ENCODE measurements at places on chromosomes 5 and 9. TPM values are rescaled to one million over a fixed set of nuclear protein-coding genes. Genes with fewer than 3 reads are reported as not detected.

DNA sequence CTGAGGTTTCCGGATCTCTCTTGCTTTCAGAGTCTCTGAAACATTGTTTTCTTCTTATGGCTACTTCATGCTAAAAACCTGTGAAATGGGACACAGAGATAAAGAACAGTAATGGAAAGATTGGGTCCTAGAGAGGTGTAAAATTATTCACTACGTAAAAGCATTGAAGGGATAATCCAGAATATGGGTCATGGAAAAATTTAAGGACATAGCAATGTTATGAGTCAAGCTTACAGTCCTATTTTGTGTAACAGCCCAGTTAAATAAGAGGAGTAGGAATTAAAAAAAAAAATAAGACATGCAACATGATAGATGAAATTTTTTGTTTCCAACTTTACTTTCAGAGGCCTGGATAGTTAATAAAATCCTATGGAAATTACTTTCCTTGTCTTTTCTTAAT, 61.9 kb upstream of the ELL2 start:
- DNase-seq, result no peak

DNA sequence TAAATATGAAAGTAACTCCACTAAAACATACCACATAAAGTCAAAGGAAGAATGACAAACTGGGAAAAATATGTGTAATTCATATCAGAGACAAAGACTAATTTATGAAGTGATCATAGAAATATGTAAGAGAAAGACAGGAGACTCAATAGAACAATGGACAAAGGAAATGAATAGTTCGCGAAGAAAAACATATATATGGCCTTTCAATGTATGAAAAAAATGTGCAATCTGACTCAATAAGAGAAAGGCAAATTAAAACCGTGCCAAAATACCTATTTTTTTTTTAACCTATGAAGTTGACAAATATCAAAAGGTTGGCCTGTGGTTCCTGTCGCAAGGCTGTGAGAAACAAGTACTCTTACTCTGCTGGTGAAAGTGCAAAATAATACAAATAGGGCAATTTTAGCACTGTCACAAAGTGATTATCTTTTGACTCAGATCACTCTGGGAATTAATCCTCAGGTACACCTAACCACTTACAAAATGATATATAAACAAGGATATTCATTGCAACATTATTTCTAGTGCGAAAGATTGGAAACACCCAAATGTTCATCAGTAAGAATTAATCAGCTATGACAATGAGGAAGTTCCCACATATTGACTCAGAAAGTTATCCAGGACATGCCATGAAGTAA, 3.7 kb downstream of the C9 start:
- no peak for DNase-seq

DNA sequence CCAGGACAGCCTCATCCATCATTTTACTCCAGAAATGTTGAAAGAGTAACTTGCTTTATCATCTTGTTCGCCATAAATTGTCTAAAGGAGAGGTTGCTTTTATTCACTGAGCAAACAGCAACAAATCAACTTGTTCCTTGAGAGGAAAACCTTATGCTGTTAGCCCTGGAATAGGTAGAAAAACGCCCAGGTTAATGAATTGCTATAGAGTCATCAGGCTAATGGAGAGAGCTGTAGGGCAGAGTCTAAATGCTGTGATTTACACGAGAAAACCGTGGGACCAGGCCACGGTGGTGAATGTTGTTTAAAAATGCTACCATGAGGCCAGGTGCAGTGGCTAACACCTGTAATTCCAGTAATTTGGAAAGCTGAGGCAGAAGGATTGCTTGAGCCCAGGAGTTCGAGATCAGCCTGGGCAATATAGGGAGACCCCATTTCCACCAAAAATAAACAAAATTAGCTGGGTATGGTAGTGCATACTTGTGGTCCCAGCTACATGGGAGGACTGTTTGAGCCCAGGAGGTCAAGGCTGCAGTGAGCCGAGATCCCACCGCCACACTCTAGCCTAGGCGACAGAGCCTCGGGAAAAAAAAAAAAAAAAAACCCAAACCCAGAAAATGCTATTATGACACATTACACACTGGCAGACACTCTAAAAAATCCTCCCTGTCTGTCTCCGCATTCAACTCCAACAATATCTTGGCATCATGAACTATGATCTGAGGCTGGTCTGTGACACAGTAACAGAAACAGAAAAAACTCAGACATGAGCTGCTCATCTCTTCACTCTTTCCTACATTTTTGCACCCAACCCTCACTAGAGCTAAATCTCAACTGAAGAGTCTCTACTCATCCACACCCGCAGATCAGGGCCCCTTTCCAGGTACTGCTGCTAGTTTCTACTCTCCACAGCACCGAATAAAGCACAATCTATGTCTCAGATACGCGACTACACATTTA, 118.6 kb upstream of the RETREG1 start:
- no peak for DNase-seq

DNA sequence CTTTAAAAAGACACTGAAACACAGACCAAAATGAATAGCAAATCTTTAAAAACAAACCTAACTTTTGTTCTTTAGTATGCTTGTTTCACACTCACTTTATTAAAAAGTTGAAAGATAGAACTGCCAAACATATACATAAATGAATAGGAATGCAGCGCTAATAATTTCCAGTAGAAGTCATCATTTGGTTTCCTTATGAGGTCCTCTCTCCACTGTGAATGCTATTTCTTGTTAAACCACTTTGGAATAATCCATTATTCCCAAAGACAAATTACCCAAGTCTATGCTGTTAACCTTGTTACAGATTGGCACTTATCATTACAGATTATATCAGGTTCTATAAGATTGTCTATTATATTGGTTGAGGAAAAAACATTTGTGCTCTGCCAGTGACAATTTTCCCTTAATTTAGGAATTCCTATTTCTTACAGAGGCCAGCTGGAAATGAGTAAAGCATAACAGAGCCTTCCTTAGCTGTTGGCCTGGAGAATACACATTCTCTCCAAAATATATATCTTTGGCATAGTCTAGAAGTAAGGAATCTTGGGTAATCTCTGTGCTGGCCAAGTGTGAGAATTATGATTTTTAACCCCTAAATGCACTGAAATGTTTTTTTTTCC, 29.3 kb upstream of the MINAR2 start:
- peak; percentile 62 for DNase-seq

GRCh38 chr9:123718188-123718587, 211.7 kb downstream of the DENND1A start:
- DNase-seq, result no peak

DNA sequence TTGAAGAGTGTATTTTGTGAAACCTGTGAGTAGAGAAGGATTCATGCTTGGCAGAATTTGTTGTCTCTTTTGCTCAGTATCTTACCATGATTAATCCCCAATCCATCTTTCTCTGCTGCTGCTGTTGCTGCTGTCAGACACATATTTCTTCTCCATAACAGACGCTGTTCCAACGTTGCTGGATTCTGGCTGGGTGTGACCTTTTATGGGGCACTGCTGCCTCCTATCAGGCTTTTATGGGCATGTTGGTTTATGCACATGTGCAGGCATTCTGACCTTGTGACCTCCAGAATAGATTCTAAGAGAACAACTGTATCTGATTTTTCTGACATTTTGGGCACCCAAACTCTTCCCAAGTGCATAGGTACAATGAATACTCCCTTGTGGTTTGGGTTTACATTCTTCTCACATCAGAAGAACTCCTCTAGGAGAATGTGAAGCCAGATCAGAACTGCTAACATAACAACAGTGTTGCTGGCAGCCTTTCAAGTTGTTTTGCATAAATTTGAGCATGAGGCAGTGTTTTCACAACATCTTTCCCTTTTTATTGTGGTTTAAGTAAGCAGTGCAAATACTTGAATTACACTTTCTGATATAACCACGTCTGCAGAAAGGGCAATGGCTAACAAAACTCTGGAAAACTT, 9.2 kb upstream of the ISL1 start:
- peak; percentile 57 for DNase-seq

DNA sequence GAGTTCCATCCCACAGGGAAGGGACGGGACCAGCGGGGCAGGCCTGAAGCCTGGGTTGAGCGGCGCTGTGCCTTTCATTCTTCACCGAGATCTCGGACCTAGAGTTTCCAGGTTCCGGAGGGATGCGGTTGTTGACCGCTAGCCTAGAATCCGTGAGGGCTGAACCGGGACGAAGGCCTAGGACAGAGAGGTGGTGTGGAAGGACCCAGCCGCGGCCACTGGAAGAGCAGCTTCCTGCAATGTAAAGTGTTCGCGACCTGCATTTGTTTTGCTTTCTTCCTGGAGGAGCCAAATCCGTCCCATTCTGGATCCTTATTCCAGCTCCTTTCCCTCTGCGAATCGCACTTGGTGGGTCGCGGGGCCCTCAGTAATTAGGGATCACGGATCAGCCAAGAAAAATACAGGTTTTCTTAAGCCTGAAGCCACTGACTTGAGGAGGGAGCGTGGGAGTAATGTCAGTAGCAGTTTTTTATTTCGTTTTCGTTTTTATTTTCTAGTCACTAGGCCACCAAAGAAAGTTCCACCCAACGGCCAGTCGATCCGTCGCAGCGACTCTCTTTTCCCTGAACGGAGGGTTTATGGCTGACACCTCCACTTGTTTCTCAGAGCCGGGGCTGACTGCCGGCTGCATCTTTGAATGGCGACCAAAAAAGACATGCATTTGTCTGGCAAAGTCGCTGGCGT, 48.6 kb downstream of the ANXA2R start:
- DNase-seq, result no peak

GRCh38 chr9:33256236-33256635, 8.3 kb downstream of the BAG1 start:
- no peak for DNase-seq

- DNase-seq, result no peak
Observed at GRCh38 chr9:84697509-84698114, 28.1 kb downstream of the NTRK2 start.

DNA sequence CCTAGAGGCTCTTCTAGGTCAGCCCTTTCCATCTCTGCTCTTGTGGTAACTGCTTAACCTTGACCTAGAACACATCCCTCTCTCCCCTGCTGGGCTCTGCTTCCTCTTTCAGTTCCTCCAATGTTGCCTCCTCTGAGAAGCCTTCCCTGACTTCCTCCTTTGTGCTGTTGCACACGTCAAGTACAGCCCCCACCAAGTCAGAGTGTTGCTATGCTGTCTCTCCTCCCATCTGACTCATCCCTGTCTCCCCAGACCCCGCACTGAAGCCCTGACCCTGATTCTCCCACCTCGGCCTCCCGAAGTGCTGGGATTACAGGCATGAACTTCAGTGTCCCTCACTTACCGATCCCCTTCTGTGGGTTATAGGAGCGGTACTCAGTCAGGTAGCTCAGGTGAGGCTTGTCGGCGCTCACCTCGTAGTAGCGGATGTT, 10.4 kb upstream of the TRIM14 start:
- no peak for DNase-seq

Gene TLX3
- polyA plus RNA-seq, result 0.16 TPM

Gene ZNF462
- polyA plus RNA-seq, result 4.4 TPM

Gene MSX2
- polyA plus RNA-seq, result 16.4 TPM

Gene DIRAS2
- 0.05 TPM for polyA plus RNA-seq

Gene TAF11L9
- polyA plus RNA-seq, result not detected

Data from urinary bladder (tissue), 4 donors.